ENCODE measurements at places on chromosomes 4 and X.

DNA sequence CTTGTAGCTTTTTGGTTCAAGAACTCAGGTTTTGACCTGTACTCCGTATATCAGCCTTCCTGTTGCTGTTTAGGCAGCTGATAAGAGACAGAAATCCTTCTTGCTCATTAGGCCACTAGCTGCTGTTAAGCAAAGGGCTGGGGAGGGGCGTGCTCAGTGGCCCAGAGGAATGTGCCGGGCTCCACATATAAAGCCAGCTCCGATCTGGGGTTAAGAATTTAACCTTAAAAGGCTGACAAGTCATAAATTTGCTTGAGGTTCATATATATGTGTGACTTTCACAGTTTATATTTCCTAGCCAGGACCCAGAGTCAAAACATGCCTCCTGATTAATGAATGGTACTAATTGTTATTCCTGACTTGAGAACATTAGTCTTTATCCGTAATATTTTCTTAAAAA lies 15.3 kb downstream of the GPC3 start:
- DNase-seq, result no peak

GRCh38 chrX:152405561-152405960 lies 45.6 kb downstream of the GABRA3 start:
- DNase-seq, result no peak

- DNase-seq, result no peak
These were observed 29.8 kb downstream of the ATP2B3 start for GRCh38 chrX:153547195-153547594.

GRCh38 chrX:10702031-10702430 lies 81.6 kb upstream of the MID1 start:
- no peak for DNase-seq

DNA sequence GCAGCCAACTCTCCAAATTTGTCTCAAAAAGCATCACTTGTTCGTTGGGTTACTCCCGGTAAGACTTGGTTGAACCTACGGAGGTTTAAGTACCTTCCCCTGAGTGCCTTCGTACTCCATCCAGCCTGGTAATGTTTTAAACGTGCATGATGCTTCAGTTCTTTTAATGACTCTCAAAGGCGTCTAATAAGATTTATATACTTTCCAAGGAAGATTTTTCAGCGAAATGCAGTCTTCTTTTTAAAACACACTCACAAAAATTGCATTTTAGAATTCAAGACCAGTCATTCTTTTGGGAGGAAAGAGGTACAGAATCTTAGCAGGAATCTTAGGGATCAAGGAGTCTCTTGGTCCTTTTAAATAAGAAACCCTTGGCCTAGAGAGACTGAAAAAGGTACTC lies 430 bp upstream of the TRPC3 start:
- DNase-seq, result no peak
